ENCODE measurements at places on chromosomes 12 and 14.

DNA sequence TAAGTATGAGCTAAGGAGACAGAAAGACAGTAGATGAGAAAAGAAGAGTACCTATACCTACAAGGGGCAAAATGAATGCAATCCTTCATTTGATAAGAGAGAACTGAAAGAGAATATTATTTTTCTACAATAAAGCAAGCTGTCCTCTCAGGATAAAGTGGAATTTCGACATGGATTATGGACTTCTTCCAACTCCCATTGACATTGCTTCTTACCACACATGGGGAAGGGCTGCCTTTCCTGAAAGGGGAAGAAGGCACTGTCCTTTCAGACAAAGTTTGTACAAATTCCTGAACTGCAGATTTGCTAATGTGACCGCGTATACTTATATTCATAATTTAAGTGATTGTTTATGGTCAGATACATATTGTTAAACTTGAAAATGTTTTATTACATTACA lies 4.3 kb upstream of the HEBP1 start:
- DNase-seq: no peak

GRCh38 chr12:29415111-29415510 lies 34.1 kb upstream of the ERGIC2 start:
- DNase-seq: no peak

GRCh38 chr14:54173802-54174201 lies 217.2 kb upstream of the BMP4 start:
- no peak for DNase-seq

DNA sequence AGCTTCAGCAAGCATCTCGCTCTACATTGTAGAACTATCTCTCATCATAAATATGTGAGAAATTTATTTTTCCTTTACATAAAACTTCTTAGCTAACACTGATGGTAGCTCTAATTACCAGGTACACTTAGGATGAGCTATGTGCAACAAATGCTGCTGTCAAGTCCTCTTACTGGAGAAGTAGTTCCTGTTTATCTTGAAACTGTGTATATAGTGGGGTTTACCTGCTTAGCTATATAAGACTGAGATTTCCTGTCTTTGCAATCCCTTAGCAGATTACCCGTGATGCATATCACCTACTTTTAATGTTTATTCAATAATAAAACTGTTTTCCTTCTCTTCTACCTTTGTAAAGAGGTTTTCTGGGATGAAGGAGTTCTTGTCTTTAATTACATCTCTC lies 98.0 kb upstream of the USP15 start:
- no peak for DNase-seq

- no peak for DNase-seq
Measured at GRCh38 chr14:22427771-22428231, 161.2 kb downstream of the DAD1 start.

GRCh38 chr14:76867516-76868453 lies 41.6 kb downstream of the LRRC74A start:
- no peak for DNase-seq

DNA sequence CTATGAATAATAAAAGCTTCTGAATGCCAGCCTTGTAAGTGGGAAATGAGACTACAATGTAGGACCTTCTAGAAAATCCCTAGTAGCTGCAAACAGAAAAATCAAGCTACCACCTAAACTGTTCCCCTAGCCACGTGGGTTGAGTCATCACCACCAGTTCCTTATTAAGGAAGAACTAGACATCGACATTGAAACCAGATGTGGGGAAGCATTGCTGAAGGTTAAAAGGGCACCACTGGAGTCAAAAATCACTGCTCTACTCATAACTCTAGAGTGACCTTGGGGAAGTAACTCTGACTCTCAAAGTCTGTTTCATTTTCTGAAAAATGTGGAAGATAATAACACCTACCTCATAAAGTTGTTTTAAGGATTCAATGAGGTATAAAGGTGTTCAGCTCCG lies 9.4 kb upstream of the CNIH1 start:
- DNase-seq: no peak

GRCh38 chr14:68643673-68644072 lies 149.2 kb downstream of the ZFP36L1 start:
- DNase-seq: no peak

GRCh38 chr12:103139876-103140275 lies 182.4 kb downstream of the ASCL1 start:
- DNase-seq: no peak

DNA sequence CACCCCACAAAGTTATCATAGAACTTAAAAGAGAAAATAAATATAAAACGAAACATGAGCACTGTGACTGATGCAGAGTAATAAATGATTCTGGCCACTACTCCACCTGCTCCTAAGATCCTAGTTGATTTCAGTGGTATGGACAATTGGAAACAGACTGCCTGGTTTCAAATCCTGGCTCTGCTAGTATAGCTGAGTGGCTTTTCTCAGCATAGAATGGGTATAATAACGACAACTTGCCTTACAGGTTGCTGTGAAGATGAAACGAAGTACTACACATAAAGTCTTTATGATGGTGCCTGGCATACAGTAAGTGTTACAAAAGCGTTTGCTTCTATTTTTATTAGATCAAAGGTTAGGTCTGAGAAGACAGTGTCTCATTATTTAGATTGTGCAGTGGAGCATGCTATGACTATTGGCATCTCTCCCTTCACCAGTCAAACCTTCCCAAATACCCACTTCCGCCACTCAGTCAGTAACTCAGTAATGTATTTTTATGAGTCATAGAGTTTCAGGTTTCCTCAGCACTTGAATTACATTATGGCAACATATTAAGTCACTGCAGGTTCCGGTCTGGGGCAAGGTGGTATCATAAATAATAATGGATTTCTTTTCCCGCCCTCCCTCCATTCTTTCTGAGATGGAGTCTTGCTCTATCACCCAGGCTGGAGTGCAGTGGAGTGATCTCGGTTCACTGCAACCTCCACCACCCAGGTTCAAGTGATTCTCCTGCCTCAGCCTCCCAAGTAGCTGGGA lies 29.7 kb upstream of the NR2C1 start:
- peak; percentile 90 for DNase-seq

DNA sequence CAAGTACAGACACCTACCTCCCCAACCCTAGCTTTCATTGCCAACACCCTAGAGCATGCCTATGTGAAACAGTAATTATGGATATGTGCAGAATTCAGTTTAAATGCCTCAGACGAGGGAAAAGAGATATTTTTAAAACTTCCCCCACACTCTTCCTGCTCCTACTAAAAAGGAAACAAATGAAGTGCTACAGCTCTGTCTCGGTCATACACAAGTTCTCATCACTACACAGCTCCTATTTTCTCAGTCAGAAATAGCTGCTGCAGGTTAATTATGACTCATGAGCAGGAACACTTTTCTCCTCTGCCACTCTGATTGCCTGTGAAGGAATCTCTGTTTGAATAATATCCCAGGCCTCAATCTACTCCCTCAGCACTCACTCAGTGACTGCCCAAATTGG lies 703.6 kb upstream of the FLRT2 start:
- DNase-seq: no peak

- DNase-seq: peak; percentile 75
Measured at GRCh38 chr12:56261503-56262232, 3.5 kb upstream of the ANKRD52 start.

DNA sequence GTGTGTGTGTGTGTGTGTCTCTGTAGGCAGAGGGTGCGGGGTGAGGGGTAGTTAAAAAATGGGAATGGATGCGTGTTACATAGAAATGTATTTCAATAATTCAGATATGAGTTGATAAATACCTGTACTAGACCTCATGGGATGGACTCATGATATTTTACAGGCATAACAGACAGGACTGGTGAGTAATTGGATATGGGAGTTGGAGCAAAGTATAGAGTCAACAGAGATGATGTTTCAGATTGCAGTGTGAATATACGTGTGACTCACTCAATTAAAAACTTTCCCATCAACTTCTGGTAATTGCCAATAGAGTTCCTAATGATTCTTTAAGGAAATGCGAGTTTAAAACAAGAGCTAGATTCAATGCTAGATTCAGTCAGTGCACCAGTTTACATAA lies 711.9 kb downstream of the C12orf50 start:
- no peak for DNase-seq

DNA sequence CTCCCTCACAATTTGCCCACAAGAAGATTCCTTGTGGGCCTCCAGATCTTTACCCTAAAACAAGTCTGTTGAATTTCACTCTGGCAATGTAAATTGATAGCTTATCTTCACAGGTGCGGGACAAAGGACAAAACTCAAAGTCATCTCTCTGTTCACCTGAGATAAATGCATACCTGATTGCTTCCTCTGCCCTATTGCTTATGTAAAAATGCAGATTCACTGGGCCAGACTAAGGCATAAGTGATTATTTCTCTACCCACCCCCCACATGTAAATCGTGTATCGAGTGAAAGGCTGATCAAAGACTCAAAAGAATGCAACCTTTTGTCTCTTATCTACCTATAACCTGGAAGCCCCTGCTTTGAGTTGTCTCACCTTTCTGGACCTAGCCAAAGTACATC lies 316.8 kb downstream of the SSPN start:
- no peak for DNase-seq

DNA sequence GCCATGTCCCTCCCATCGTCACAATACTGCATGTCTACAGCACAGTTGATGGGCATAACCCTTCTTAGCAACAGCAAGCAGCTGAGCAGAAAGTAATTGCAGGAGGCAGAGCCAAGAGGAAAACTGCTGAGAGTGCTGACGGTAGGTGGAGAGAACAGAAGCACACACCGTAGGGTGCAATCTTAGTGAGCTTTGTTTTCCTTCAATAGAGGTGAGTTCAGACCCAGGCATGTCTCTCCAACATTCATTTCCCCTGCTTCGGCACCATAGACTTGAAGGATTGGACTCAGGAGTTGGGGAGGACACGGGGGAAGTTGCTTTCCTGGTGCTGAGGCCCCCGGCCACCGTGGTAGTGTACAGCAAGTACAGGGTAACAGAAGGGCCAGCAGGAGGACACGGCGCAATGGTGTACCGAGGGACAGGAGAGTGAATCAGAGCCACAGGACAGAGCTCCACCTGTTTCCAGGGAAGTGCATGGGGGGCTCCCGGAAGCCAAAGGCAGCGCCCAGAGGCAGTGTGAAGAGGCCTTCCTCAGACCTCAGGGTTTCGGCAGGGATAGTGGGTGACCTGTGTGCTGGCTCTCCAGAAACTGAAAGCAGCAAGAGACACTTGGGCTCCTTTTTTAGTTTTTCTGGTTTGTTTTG lies 36.3 kb upstream of the SINHCAF start:
- DNase-seq: no peak

- DNase-seq: no peak
Measured at GRCh38 chr12:63882844-63883243, 38.3 kb downstream of the SRGAP1 start.

DNA sequence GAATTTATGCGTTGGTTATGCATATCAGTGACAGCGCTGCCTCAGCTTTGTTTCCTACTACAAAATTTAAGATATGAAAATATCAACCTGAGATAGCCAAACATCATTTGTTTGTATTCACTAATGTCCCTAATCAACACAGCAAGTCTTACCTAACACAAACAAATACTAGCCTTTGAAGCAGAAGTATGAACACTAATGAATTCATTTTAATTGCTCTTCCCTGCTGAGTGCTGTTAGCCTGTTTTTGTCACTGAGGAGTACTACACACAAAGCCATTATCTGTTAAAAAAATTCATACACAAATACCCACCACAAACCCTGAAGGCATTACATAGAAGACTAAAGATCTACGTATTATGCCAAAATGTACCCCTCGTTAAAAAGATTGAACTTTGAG lies 150.8 kb downstream of the HELB start:
- DNase-seq: no peak

DNA sequence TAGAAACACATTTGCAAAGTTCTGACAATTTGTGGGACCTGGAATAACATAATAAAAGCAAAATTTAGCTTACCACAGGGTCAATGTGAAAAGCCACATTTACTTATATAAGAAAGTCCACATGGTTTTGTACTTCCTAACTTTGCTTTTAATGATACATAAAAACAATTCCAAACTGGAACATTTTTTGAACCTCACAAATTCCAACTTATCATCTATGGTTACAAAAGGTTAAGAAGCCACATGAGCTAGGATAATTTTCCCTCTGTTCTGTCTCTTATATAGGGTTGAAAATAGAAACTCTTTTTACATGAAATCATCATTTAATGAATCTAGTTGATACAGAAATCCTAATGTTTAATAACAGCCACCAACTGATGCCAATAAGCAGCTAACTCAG lies 8.9 kb upstream of the RERG start:
- no peak for DNase-seq

GRCh38 chr12:127680516-127680915 lies 586.5 kb upstream of the TMEM132C start:
- no peak for DNase-seq

- DNase-seq: no peak
Measured at GRCh38 chr14:29355331-29355730, 572.3 kb downstream of the PRKD1 start.

DNA sequence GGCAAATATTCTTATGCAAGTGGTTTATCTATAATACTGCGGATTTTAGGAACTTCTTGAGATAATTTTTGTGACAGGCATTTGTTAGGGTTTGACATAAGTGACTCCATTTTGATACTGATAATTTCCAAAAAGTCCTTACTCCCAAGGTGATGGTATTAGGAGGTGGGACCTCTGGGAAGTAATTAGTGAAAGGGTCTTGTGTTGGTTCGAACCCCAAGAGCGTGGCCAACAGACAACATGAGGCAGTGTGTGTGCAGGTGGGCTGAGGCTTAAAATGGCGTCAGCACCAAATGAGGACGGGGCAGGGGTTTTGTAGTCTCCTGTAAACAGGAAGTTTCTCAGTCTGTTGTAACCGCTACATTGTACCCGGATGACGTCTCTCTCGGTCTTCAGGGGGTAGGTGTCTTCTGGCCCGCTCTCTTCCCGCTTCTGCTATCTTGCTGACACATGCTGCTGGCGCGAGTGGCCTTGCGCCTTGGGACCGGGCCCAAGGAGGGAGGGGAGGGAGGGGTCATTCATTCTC lies 1.7 kb upstream of the C12orf43 start:
- no peak for DNase-seq

DNA sequence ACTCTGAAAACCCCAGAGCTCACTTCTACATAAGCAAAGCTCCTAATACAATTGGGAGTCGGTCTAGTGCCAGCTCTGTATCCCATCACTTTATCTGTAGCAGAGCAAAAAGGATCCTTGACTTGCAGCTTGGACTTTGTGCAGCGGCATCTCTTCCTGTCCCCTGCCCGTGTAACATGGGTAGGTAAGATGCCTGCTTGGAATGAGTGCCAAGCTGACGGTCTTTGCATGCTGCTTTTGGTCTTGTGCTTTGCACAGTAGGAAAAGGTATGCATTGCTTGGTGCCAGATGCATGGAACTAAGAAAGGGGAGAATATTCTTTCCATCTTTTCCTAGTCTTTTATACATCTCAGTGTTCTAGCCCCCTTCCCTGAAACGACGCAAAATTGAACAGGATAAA lies 6.9 kb upstream of the PLEKHH1 start:
- DNase-seq: no peak

All from Panc1 (cell line).